ENCODE measurements at places on chromosomes 6 and 20.
A peak's percentile ranks its signal among the peaks of the same experiment; 100 is the strongest.

- no peak for DNase-seq
Observed at GRCh38 chr20:53124075-53124551, 152.0 kb downstream of the TSHZ2 start.

DNA sequence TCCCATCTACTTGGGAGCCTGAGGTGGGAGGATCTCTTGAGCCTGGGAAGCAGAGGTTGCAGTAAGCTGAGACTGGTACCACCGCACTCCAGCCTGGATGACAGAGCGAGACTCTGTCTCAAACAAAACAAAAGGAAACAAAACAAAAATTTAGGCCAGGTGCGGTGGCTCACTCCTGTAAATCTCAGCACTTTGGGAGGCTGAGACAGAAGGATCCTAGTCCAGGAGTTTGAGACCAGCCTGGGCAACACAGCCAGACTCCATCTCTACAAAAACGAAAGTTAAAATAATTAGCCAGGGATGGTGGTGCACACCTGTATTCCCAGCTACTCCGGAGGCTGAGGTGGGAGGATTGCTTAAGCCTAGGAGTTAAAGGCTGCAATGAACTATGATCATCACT is 183.2 kb upstream of the ZNF217 start:
- no peak for DNase-seq

DNA sequence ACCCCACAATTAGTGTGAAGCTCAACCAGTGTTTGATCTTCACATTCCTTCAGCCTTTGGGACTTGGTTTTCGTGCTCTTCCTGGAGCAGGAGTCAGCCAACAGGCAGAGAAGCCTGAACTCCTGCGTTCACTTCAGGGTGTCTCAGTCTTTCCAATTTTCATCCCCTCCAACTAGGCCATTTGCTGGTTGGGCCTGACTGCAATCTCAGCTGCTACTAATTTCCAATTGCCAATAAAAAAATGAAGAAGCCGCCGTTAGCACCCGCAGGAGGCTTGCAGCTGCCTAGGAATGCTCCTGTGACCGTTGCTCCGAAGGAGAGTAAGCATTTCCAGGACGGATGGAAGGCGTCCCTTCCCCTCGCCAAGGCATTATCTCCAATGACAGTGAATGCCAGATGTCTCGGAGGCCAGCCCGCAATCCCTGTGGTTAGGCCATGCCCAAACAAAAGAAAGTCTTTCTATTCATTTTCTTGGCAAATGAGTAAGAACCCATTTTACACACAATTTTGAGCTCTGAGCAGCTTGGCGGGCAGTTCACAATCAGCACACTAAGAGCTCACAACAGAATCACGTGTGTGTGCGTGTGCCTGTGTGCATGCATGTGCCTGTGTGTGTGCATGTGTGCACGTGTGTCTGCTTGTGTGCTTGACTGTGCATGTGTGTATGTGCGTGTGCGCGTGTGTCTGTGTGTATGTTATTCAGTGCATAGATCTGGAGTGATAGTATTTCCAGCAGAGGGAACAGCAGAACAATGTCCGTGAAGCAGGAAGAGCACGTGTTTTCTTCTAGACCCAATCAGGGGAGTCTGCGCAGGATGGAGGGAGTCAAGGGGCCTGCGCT is 301.2 kb downstream of the SMOC2 start:
- no peak for DNase-seq

- DNase-seq, result no peak
Observed at GRCh38 chr6:28775405-28776129, 148.2 kb downstream of the TRIM27 start.

GRCh38 chr6:92315312-92315711 is 1104.0 kb downstream of the EPHA7 start:
- DNase-seq, result no peak

GRCh38 chr6:30769853-30770524 is 25.6 kb upstream of the IER3 start:
- DNase-seq, result no peak

DNA sequence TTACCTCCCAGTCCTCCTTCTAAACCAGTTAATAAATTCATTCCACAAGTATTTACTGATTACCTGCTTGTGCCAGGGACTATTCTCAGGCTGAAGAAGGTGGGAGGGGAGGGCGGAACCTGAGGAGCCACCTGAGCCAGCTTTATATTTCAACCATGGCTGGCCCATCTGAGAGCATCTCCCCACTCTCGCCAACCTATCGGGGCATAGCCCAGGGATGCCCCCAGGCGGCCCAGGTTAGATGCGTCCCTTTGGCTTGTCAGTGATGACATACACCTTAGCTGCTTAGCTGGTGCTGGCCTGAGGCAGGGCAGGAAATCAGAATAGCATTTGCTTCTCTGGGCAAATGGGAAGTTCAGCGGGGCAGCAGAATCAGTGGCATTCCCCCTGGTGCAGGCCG is 4.9 kb upstream of the AAR2 start:
- no peak for DNase-seq

- DNase-seq, result no peak
Observed at GRCh38 chr6:14310960-14311359, 193.4 kb downstream of the CD83 start.

- no peak for DNase-seq
Observed at GRCh38 chr6:88208726-88209125, 42.6 kb upstream of the CNR1 start.

GRCh38 chr6:157677235-157677634 is 145.8 kb upstream of the SNX9 start:
- DNase-seq, result no peak

GRCh38 chr20:23603321-23603720 is 2.4 kb downstream of the CST9 start:
- no peak for DNase-seq

DNA sequence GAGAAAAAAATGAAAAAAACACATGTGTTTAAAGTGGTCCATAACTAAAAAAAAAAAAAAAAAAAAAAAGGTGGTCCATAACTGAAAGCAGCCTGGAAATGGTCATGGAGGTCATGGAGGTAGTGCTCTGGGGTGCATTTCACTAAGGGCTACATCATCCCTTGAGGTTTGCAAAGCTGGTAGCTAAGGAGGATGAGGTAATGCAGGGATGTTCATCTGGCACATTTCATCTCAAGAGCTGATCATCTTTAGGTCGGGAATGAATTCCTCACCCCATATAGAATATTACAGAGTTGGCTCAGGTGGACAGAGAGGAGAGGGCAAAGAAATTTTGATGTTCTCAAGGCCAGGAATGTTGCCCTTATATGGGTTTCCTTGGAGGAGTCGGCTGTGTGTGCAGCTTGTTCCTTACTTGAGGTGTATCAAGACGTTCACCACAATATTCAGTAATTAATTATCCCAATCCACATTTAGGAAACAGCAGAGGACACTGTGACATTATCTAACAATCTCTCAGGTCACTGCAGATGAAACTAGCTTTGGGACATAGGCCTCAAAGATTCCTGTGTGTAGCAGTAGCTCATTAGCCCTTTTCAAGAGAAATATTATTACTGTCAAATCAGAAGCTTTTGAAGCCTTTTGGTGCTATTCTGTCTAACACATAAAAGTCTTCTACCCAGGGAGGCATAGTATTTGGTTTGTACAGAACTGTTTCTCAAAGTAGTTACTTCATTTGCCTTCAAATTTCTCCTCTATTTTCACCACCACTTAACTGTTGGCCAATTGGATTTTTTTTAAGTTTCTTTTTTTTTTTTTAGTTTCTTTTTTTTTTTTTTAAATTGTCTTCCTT is 46.8 kb downstream of the CYP24A1 start:
- DNase-seq, result no peak

DNA sequence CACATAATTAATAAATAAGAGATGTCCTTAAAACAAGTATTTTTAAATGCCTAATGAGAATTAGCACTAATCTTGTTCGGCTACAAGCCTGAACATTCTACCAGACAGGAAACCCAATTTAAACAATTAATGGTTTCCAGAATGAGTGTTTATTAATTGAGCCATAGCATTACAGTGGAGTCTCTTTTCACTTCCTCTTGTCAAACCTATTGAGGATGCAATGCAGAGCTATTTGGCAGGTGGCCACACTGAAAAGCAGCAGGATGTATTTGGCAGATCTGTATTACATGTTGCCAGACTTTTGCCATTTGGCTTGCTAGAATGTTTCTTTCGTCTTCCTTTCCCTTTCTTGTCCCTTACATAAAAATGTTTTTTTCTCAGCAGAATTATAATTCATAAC is 475.2 kb upstream of the MARCKS start:
- peak; percentile 27 for DNase-seq

GRCh38 chr6:143536866-143537691 is 25.6 kb upstream of the FUCA2 start:
- peak; percentile 38 for DNase-seq

DNA sequence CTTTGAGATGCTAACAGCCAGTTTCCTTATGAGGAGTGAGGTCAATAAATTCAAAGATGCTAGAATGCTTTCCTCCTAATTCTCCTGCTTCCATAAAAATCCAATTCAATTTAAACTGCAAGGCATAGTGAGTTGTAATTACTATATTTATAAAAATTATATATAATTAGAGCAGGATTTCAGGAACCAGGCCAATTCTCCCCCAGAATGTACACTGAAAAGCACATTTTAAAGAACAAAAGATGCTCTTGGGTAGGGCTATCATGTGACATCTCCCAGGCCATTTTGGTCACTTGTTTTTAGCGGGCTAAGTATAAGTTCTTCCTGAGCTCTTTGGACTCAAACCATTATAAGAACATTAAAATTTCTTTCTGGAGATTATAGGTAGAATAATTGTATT is 195.7 kb upstream of the KCNG1 start:
- no peak for DNase-seq

DNA sequence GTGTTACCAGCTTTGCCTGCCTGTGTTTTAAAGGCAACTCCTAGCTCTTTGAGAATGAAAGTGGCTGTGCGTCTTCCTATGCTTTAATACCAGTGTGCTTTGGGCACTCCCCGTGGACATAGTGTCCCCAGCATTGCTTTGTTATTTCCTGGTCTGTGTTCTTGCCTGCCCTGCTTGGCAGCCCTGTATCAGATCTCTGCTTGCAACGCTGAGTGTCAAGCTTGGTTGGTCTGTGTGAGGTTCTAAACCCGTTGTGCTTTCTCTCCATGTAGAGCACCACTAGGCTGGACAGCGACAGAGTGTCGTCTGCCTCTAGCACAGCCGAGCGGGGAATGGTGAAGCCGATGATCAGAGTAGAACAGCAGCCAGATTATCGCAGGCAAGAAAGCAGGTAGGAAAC is 80.2 kb downstream of the AFDN start:
- DNase-seq, result peak; percentile 69

GRCh38 chr6:164108092-164108491 is 693.6 kb downstream of the QKI start:
- DNase-seq, result no peak

GRCh38 chr6:166556336-166556735 is 30.1 kb downstream of the RAMACL start:
- DNase-seq, result no peak

- DNase-seq, result peak; percentile 26
Observed at GRCh38 chr20:6006603-6006949, 47.3 kb downstream of the LRRN4 start.

DNA sequence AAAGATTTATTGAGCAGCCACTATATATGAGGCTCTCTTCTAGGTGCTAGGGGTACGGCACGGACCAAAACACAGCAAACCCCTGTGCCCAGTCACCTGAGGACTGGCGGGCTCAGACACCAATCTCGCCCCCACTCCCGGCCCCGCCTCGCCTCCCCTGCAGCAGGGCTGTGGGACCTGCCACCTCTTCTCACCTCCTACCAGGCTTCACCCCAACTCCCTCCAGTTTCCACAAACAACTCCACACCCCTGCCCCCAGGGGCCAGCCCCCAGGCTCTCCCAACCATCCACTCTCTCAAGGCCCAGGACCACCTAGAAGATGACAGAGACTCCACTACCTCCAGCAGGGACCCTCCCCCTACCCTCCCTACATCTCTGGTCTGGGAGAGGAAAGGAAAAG is 6.5 kb downstream of the TFEB start:
- DNase-seq, result no peak

GRCh38 chr6:83231146-83231545 is 38.0 kb downstream of the RWDD2A start:
- no peak for DNase-seq

GRCh38 chr6:4707011-4707410 is 69.2 kb upstream of the CDYL start:
- DNase-seq, result no peak

DNA sequence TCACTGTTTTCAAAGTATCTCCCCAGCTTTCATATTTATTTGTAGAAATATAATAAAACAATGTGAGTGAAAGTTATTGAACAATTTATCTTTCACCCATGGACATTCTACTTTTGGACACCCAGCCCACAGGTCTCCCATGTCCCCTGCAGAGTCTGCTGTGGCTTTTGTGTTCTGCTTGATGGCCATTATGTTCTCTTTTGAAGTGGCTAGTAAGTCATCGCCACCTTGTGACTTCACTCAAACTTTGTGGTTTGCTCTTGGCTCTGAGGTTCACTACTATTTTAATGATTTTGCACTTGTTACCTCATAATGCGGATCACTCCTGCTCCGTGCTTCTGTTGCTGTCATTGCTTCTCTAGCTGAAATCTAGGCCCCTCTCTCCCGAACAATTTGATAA is 10.2 kb upstream of the DEFB113 start:
- DNase-seq, result no peak

DNA sequence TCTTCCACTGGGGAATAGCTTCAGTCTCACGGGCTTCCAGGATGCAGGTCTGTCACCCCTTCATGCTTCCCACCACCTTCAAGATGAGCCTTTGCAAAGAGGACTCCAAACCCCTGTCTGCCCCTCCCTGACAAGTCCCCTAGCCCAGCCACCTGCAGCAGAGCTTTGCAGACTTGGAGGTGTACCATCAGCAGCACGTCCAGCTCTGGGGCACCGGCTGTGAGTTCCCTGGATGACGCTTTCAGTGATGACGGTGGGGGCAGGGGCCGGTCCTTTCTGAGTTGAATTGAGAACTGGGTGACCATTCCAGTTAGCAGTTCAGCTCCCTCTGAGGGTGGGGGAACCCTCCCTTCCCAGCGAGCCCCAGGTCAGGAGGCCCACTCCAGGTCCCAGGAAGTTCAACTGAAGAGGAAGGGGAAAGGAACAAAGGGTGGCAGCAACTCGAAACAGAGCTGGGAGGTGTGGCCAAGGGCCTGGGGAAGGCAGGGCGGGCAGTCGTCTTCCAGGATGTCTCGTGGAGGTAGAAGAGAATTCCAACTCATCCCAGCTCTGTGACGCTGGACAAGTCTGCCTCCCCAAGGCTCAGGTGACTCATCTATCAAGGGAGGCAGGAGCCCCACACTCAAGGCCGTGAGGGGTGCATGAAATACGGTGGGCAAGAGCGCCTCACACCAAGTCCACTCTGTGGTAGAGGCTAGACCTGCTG is 86.0 kb downstream of the PTPN1 start:
- no peak for DNase-seq

DNA sequence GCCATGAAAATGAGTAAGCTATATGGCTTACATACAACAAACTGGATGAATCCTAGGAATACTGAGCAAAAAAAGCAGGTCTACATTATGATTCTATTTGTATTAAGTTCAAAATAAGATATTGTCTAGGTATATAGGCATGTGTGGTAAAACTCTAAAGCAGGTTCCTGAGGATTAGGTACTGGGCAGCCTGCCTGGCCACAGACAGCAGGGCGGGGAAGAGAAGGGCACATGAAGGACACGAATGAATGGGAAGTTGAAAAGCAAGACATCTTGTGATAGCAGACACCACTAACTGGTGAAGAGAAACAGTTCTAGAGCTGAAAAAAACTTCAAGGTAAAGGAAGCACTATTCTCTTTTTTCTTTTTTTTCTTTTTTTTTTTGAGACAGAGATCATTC is 72.6 kb upstream of the SLC4A11 start:
- no peak for DNase-seq

- DNase-seq, result no peak
Observed at GRCh38 chr20:63750807-63751470, 11.4 kb downstream of the SLC2A4RG start.

- no peak for DNase-seq
Observed at GRCh38 chr20:54189630-54190029, 15.8 kb upstream of the CYP24A1 start.

- DNase-seq, result no peak
Observed at GRCh38 chr6:18931086-18931485, 543.9 kb downstream of the RNF144B start.

Measured in NCI-H1092 treated with DMSO at 0.1 percent for 48 hours (cell line).